Left ventricle myocardium inferior (tissue), 1 donor: ENCODE measurements at places on chromosomes 12 and 14.

- no peak for DNase-seq
Measured at GRCh38 chr12:54417712-54418440, 1.2 kb downstream of the ITGA5 start.

DNA sequence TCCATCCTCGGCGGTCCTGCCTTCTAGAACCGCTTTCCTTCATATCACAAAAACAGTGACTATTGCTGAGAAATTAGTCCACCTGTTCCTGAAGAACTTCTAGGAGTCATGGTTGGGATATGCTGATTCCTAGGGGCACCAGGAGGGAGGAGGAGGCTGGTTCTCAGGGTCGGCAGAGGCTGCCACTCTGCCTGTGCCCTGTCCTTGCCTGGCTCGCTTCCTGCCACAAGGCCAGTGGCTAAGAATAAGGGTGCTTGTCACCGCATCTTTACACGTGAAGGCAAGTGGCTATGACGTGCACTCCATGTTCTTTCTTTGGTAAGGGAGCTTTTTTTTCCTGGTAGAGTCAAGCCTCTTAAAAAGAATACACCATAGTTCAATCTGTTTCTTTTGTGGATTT lies 18.7 kb upstream of the DGLUCY start:
- DNase-seq = no peak

GRCh38 chr14:70139384-70139783 lies 49.4 kb downstream of the SLC8A3 start:
- no peak for DNase-seq

DNA sequence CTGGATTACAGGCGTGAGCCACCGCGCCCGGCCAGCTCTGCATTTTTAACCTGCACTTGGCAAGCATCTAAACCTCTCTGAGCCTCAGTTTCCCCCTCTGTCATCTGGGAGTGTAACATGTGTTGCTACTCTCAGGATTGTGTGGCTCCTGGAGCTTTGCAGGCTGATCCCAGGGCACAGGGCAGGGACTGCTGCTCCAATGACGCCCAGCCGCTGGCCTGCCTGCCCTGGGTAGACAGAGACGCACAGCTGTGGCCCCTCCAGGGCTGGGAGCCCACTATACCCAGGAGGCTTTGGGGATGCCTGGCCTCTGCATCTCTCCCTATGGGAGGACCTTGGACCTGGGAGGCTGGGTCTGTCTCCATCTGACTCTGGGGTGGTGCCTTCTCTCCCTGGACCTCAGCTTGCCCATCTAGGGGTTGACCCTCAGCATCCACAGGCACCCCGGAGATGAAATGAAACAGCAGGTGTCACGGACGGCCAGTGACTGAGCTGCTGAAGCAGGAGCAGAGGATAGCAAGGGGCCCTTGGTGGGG lies 13.7 kb downstream of the ARL6IP4 start:
- DNase-seq = no peak

DNA sequence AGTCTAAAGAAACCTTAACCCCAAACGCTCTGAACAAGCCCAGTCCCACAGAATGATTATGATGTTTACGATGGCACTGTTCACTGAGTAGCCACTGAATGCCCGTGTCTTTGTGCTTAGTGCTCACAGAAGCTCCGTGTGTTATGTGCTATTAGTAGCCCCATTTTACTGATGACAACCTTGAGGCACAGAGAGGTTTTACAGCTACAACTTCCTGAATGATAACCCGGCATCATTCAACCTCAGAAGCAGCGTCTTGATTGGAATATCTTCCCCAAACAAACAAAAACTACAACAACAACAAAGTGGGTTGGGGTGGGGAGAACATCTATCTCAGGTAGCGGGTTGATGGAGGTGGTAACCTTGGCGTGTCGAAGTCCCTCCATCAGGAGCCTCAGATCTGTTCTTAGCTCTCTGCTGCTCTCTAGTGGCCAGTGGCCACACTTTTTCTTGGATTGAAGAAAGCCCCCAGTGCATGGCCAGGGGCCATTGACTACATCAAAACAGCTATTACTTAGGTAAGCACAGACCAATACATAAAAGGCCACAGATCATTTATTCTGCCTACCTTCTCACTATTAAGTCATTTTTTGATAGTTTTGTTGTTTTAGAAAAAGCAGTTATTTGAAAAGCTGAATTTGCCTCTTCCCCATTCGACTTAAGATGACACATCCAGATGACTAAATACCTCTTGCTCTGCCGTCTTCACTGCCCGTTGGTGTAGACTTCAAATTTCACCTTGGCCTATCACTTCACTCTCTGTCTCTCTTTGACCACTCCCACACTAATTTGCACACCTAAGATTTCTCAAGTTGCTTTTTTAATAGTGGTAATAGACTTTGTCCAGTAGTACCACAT lies 376.9 kb downstream of the GALC start:
- peak; percentile 21 for DNase-seq

- DNase-seq = no peak
Measured at GRCh38 chr14:88955455-88955854, 131.0 kb downstream of the TTC8 start.

DNA sequence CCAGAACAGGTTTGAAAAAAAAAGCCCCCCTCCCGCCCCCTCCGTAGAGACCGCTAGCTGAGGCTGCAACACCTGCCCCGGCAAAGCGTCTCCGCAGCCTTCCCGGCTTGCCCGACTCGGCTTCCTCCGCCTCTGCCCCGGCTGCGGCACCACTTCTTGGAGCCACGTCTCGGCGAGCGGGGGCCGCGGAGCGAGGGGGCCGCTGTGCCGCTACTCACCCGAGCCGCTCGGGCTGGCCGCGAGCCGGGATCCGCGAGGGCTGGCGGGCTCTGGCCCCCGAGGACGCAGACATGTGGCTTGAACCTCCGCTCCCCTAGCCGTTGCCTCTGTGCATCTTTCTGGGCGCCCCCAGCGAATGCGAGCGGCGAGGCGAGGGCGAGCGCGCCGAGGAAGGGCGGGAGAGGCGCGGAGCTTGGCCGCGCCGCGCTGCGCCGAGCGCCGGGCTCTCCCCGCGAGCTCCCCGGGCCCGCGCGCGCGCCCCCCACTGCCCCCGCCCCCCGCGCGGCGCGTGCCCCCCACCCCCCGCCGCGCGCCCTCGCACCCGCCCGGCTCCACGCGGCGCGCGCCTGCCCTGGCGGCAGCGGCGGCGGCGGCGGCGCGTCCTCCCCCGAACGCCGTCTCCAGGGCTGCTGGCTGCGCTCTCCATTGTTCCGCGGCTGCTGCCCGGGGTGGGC lies 249.5 kb downstream of the APAF1 start:
- DNase-seq = no peak

DNA sequence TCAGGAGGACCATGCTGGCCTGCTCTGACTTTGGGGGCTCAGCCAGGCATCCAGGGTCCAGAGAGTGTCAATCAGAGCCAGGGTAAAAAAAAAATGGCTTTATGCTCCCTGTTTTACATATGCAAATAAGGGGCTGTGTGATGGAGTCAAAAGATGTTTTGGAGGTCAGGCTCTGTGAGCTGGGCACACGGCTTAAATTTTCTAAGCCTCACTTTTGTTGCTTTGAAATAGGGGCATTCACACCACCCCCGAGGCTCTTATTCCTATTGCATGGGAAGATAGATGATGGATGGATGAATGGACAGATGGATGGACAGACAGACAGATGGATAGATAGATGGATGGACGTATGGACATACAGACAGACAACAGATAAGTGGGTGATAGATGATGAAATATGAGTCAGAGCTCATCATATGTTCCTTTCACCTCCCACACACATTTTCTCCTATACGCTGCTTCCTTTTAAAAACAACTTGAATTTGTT lies 42.7 kb downstream of the RIN3 start:
- no peak for DNase-seq

DNA sequence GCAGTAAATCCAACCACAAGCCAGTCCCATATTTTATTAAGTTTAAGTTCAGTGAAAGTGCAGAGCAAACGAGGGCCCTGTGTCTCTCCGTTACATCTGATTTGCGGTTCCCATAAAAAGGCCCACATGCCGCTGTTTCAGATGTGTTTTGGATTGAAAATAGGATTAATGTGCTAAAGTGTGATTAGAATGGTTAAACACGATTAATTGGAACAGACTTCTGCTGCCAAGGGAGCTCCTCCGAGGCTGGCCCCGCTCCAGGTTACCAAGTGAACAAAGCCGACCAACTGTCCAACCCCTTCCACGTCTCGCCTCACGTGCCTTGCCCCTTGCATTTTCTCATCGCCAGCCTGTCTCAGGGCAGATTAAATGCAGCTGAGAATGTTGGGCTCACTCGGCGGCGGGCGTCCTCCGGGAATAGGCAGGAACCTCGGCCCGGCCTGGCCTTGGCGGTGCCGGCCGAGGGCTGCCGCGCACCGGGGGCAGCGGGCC lies 166.5 kb upstream of the GSC start:
- DNase-seq = peak; percentile 67

GRCh38 chr12:65637774-65638173 lies 186.5 kb upstream of the HMGA2 start:
- DNase-seq = no peak

GRCh38 chr12:10632226-10632625 lies 18.8 kb upstream of the MAGOHB start:
- no peak for DNase-seq

GRCh38 chr14:76293221-76293620 lies 82.7 kb upstream of the ESRRB start:
- DNase-seq = no peak

GRCh38 chr12:121849665-121850064 lies 9.0 kb downstream of the HPD start:
- DNase-seq = no peak

DNA sequence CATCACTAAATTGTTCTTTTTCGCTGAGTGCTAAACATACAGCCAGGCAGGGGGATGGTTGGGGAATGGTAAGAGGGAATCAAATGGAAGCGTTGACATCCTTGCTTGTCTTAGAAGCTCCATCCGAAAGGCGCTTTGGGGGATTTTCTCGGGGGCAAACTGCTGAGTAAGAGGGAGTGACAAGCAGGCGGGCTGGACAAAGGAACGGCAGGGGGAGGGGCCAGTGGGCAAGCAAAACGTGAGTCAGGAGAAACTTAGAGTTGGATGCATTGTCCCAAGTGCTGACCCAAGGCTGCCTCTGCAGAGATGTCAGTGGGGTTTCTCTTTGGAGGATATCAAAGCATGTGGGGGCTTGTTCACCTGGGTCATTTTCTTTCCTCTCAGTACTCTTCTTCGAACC lies 480.5 kb downstream of the VRK1 start:
- no peak for DNase-seq

DNA sequence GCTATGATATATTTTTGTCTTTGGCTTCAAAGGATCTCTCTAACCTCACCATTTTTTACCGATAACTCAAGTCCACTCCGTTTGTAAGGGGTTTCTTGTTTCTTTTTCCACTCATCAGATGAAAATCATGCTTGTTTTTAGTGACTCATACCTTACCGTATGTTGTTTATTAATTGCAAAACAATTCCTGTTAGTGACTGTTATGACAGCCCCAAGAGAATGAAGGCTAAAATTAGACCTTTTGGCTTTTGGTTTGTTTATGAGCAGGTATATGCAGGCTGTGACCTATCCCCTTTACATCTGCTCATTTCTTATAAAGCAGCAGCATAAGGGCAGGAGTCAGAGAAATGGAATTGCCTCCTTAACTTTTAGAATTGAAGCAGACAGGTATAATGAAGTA lies 319.8 kb downstream of the CEP128 start:
- DNase-seq = no peak

DNA sequence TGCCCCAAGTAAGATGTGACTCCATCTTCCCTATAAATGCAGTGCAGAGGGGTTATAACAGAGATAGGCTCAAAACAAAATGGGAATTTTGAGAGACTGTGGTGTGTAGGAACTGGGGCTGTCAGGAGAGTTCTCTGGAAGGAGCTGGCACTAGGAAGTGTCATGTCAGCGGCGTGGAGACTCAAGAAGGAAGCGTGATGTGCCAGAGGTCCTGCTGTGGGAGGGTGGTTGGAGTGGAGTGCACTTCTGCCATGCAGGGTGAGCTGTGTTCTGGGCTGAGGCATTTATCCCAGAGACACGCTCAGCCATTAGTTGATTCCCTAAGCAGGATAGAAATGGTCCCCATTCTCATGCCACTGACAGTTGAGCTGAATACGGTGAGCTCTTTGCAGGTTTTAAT lies 19.0 kb downstream of the GLT1D1 start:
- no peak for DNase-seq

GRCh38 chr14:67413806-67414769 lies 2.1 kb upstream of the PLEK2 start:
- DNase-seq = no peak

DNA sequence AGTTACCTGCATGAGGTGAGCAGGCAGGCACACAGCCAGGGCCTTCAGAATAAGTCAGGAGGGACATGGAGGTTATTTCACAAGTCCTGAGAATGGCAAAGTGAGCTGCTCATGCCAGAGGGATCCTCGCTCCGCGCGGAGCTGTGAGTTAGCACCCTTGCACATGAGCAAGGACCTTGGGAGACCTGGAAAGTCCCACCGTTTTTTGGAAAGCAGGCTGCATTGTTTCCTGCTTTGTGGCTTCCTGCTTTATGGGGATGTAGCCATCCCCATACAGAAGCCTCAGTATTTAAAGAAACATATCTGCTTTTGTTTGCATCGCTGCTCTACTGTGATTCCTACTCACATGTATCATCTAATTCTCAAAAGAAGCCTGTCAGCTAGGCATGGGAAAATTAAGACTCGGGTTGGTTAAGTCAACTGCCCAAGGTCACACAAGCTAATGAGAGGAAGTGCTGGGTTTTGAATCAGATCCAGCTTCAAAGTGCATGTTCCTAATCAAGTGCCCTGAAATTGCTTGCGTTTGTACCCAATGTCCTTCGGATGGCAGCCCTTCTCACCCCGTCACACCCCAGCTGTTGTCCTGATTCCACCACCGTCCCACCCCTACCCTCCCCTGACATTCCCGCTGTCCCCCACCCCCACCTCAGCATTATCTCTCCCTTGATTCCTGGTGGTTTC lies 106.2 kb downstream of the CRACR2A start:
- DNase-seq = no peak

DNA sequence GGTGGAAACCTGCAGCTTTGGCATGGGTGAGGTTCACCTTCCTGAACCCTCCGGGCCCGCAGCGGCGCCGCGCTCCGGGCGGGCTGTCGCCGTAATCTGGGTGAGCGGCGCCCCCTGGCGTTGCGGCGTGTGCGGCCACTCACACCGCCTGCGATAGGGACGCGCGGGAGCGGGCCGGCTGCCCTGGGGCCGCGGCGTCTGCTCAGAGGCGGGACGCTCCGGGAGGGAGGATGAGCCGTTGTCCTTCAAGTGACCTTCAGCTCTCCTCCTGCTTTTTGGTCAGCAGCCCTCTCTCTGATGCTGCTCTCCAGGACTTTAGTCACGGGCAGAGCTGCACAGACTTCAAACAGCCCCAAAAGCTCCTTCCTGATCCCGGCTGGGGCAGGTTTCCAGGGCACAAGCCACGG lies 211.7 kb upstream of the FKBP4 start:
- peak; percentile 75 for DNase-seq

DNA sequence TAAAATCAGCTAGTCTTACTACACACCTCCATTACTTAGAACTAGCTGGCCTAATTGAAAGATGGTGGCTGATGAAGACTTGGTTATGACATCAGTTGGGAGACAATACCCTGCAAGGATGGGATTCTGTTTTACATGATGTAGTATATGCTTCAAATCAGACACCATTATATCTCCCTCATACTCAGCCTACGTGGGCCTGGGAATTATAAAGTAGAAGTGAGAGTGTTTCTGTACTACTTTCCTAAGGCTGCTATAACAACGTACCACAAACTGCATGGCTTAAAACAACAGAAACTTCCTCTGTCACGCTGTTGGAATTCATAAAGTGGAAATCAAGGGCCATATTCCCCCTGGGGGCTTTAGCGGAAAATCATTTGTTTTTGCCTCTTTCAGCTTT lies 190.4 kb downstream of the PAH start:
- DNase-seq = no peak

GRCh38 chr12:52207895-52208294 lies 16.1 kb upstream of the KRT80 start:
- DNase-seq = peak; percentile 74

- DNase-seq = no peak
Measured at GRCh38 chr14:77281852-77282410, 10.9 kb upstream of the NGB start.
